ENCODE measurements at places on chromosomes 6 and 20.

DNA sequence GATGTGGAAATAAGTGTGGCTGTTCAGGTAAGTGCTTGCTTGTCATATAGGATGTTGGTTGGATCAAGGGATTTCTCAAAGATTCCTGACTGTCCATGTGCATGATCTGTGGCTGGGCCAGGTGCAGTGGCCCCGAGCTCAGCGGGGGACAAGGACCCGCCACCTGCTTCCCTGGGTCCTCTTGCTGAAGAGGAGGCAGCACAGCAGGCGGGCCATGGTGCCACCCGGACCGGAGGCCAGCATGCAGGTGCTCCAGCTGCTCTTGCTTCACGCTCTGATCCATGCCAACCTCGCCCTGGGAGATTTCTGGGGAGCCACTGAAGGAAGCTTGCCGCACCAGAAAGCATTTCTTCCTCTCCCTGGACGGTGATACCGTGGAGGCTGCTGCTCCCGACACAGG, 173.8 kb downstream of the HIVEP2 start:
- no peak for DNase-seq

- DNase-seq = no peak
These were observed 27.1 kb downstream of the FOXP4 start for GRCh38 chr6:41573276-41573675.

GRCh38 chr6:118350881-118351430, 197.1 kb upstream of the PLN start:
- no peak for DNase-seq

DNA sequence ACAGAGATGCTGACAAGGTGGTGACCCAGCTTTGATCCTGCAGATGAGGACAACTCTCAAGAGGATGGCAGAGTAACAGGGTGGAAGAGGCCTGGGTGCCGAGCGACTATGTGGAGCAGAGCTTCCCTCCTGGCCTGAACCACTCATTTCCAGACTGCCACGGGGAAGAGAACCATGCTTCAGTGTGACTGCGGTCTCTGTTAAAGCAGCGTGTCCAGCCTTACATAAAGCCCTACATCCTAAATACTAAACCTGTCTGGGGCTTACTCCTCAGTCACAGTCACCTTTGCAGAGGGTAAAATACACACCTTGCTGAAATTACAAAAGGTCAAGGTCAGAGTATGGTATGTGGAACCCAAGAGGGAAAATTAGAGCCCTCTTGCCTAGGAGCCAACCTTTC, 312.9 kb downstream of the CDC5L start:
- DNase-seq = no peak

- DNase-seq = no peak
These were observed 135.2 kb upstream of the PREP start for GRCh38 chr6:105537981-105538578.

GRCh38 chr6:21459641-21460040, 133.9 kb upstream of the SOX4 start:
- no peak for DNase-seq

- DNase-seq = no peak
These were observed 38.9 kb upstream of the PMEPA1 start for GRCh38 chr20:57748601-57749130.

Measured in NK-92 treated with Interleukin-12 subunit alpha and Interleukin-12 subunit beta, amount 100 ng/mL, for 24 hours (cell line).